ENCODE measurements at places on chromosomes 4 and X.

DNA sequence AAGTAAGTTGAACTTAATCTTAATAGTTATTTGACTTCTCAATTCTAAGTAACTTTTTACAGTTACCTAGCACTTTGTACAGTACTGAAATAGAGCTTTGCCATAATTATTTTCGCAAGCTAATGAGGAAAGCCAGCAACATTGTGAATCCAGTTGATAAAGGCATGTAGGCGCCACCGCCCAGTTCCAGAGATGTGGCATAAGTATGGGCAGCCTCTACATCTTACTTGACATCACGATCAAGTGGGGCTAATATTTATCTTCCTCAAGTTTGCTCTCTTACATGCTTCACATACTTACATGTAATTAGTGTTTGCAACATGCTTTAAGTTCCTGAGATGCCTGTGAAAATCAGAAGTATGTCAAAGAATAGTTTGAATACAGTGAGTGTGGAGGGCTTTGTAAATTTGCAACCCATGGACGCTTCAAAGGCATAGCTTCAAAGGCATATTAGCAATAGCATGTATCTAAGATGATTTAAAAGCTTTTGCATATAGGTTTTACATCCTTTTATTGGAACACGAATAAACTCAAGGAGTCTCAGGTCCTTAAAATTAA lies 34.9 kb upstream of the VCX3B start:
- no peak for DNase-seq

DNA sequence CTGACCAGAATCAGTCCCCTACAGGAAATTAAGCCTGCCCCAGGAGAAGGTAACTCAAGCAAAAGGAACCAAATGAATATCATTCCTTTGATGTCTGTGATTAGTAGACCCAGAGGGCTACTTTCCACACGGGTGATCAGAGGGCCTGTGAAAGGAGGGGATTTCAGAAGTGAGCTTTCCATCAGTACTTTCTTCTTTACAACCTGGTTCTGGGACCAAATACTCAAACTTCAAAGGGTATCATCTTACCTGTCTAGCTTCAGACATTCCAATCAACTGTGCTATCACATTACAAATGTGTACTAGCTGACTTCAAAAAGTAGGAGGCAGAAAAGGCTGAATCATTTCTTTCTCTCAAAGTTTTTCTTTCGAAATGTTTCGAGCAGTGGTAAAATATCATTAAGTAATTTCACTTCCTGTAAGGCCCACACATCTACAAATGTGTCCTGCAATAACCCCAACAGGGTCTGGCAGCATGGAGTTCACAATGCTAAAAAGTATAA lies 23.9 kb downstream of the ACSL4 start:
- no peak for DNase-seq

GRCh38 chrX:26295425-26295824 lies 79.5 kb downstream of the MAGEB5 start:
- no peak for DNase-seq

DNA sequence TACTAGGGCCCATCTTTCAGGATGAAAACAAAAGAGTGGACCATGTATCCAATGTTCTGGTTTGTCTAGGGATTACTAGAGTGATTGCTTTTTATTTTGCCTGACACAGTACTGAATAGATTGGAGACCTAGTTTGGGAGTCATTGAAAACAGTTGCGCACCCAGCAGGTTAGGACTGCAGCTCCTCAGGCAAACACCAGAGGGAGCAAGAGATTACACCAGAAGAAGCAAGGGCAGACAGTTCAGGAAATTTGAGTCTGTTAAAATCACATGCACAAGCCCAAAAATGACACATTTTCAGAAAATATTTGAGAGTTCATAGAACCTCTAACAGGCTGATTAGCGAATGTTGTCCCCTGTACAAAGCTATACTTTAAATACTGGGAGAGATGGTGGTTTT lies 55.6 kb downstream of the CYLC1 start:
- no peak for DNase-seq

DNA sequence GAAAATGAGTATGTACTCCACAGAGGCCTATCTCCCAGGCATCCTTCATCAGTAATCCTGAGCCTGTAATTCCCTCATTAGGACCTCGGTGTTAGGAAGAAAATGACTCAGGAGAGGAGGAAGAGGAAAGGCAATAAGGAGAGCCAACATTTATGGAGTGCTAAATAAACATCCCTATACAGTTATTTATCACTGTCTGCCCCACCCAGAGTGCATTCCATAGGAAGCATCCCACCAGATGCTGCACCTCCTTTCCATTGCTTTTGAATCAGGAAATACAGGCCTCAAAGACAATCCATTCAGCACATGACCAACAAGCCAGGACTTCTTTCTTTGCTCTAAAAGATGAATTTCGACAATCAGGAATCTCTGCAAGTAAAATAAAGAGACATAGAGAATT lies 47.6 kb downstream of the USP38 start:
- no peak for DNase-seq

- no peak for DNase-seq
Observed at GRCh38 chrX:19342331-19342906, 1.3 kb upstream of the PDHA1 start.

DNA sequence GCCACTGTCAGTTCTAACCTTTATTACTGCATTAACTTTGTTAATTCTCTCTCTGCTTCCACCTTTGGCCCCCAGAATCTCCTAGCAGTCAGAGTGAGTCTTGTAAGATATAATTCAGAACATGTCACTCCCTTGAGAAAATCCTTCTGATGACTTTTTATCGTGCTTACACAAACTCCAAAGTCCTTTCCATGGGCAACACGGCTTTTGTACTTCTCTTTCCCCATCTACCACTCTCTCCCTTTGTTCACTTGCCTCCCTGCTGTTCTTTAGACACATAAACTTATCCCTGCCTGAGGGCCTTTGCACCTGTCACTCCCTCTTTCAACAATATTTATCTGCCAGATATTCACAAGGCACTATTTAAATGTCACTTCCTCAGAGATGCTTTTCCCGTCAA lies 64.8 kb downstream of the MAOB start:
- no peak for DNase-seq

DNA sequence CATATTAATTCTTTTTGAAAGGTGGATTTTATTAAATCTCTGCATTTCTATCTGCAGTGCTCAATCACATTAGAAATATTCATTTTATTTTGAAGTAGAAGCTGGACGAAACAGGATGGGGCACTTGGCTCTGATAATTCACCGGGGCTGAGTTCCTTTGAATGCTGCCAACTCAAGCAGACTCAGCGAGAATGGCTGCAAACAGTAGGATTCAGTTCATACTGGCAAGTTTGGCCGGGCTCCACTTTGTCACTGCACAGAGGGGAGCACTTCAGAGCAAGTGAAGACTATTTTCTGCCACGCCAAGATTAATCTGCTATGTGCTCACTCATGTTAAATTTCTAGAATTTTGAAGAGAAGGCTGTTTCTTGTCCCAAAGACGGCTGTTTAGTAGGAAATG lies 30.7 kb upstream of the KLHL8 start:
- DNase-seq, result no peak

DNA sequence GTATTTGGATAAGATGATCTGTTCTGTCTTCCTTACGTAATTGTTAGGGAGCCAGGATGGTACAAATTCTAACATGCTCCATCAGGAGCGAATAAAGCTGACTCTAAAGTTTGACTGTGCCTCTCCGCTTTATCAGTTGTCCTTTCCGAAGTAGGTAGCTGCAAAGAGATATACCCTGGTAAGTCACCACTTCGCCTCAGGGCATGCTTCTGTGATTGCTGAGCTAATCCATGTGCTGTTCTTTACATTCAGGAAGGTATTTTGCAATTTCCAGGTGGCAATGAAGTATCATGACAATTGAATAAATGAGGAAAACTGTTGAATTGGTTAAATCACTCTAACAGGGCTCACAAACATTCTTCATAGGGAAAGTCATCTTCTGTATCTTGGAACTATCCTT lies 38.9 kb downstream of the KIT start:
- no peak for DNase-seq

DNA sequence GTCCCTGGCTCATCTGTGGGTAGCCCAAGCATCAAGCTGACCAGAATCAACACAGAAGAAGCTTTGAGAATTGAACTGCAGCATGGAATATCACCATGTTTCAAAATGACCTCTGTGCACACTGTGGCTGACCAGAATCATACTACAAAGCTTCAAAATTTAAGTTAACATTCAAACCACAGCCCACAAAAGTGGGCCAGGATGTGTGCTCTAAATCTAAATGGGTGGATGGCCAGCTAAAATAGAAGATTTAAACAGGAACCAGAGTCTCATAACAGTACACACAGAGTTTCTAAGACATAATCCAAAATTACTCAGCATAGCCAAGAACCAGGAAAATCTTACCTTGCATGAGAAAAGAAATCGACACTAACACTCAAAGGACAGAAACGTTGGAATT lies 46.1 kb downstream of the KLF3 start:
- DNase-seq, result no peak

GRCh38 chr4:102826105-102826889 lies 1.1 kb downstream of the UBE2D3 start:
- no peak for DNase-seq

DNA sequence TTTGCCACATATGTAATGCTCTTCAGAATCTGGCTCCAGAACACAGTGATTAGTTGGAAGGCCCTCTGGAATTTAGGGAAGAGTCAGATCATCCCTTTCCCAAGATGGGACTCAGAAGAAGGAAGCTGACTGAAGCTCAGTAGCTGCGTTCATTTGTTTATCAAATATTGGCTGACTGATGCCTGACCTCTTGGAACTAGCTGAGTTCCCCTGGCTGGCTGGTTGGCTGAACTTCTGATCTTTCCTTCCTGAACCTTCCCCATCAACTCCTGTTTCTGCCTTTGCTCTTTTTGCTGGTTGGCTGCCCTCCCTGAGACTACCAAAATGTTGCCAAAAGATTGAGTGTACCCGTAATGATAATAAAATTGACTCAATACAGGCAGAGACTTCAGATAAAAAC lies 866.5 kb upstream of the INTU start:
- DNase-seq, result no peak

DNA sequence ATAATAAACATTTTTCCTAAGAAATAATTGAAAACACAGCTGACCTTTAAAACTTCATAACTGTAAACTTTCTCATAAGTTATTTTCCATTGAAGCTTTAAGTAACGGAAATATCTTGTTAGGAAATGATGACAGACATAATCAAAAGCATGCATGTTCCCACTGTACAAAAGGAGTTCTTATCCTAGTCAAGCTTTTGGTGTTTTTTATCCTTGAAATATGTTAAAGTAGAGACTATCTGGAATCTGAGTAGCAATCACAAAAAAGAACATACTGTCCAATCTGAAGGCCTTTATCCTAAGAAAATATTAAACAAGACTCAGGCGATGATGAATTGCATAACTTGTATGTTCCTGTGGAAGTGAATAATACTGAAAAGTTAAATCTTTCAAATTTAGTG lies 14.4 kb downstream of the GEMIN8 start:
- no peak for DNase-seq

DNA sequence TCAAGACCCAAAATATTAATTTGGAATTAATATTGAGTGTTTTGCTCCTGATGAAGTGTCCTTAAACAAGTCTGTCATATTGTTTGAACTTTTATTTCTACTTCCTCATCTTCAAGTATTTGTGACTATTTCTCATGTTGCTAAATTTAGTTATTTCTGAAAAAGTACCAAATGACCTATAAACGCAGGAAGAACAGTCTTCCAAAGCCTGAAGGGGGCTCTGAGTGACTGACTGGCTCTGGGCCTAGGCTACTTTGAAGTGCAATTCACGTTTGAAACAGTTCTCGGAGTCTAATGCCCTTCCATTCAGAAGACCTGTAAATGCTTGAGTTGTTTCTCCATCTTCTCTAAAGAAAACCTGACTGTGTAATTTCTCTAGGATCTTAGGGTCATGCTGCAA lies 26.5 kb downstream of the GALNT7 start:
- no peak for DNase-seq

DNA sequence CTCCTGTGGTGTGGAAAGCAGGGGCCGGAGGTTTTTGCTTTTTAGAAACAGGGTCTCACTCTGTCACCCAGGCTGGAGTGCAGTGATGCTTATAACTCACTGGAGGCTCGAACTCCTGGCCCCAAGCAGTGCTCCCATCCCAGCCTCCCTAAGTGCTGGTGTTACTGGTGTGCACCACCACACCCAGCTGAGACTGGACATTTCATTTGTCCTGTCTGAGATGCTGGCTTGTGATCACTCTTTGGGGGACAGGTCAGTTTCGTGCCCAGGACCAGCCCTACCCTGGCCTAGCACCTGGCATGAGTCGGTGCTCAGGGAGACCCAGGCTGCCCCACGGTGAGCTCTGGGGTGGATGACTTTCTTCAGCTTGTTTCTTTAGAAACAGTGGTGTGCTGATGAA lies 11.3 kb downstream of the PSAPL1 start:
- no peak for DNase-seq

DNA sequence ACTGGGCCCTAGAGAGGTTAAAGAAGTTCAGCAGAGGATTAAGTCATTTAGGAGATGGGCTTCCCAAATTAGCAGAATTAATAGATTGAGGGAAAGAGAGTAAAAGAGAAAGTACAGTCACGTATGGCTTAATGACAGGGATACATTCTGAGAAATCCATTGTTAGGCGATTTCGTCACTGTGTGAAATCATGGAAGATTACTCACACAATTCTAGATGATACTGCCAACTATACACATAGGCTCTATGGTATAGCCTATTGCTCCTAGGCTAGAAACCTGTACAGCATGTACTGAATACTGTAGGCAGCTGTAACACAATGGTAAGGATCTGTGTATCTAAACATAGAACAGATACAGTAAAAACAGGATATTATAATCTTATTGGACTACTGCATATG lies 180.6 kb downstream of the RNF150 start:
- DNase-seq, result no peak

- no peak for DNase-seq
Observed at GRCh38 chr4:147398556-147398955, 82.3 kb upstream of the EDNRA start.

DNA sequence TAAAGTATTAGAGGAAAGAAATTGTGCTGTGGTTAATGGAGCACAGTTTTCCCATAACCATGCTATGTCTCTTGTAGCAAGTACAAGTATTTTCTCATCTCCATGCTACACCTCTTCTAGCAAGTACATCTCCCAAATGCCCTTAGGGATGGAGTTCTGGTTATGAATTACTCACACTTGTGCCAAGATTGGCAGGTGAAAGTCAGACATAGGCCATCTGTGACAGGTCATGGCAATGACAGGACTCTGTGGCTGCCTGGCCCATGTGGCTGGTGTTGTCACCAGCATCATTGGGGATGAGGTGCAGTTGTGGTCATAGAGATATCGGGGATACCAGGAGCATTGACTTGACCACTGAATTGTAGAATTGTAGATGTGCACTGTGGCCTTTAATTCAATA lies 310.2 kb downstream of the FAT4 start:
- no peak for DNase-seq

DNA sequence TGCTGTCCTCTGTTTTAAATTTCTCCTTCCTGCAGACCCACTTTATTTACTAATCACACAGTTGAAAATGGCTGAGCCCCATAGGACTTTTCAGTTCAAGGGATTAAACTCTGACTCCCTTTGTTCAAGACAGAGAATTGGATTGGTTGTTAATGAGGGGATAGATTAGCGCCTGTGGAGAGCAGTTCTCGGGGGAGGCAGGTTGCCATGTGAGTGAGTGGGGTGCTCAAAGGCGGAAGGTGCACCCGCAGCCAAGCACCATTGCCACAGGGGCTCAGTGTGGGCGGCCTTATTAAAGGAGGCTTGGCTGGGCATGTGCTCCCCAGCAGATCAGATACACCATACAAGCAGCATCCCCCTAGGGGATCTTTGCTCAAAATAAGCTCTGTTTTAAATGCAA lies 7.9 kb upstream of the CBR4 start:
- no peak for DNase-seq

- DNase-seq, result no peak
Observed at GRCh38 chr4:143344774-143345173, 8.1 kb downstream of the GAB1 start.

- DNase-seq, result no peak
Observed at GRCh38 chr4:85805891-85806290, 330.9 kb downstream of the ARHGAP24 start.
